ENCODE measurements at places on chromosomes 2 and 18. TPM values are rescaled to one million over a fixed set of nuclear protein-coding genes. Genes with fewer than 3 reads are reported as not detected.

DYNAP gene
- total RNA-seq: not detected

TMEM169 gene
- total RNA-seq: 23.2 TPM

NOSTRIN gene
- 2.9 TPM for total RNA-seq

GATA6 gene
- total RNA-seq: under 0.01 TPM

EPB41L3 gene
- total RNA-seq: 57.5 TPM

TFCP2L1 gene
- under 0.01 TPM for total RNA-seq

PROKR1 gene
- 0.82 TPM for total RNA-seq

LBH gene
- 68.9 TPM for total RNA-seq

MC5R gene
- 2.9 TPM for total RNA-seq
